CD4-positive, CD25-positive, alpha-beta regulatory T cell (primary cell): ENCODE measurements at places on chromosomes 6 and 20. TPM values are rescaled to one million over a fixed set of nuclear protein-coding genes. Genes with fewer than 3 reads are reported as not detected.

DNA sequence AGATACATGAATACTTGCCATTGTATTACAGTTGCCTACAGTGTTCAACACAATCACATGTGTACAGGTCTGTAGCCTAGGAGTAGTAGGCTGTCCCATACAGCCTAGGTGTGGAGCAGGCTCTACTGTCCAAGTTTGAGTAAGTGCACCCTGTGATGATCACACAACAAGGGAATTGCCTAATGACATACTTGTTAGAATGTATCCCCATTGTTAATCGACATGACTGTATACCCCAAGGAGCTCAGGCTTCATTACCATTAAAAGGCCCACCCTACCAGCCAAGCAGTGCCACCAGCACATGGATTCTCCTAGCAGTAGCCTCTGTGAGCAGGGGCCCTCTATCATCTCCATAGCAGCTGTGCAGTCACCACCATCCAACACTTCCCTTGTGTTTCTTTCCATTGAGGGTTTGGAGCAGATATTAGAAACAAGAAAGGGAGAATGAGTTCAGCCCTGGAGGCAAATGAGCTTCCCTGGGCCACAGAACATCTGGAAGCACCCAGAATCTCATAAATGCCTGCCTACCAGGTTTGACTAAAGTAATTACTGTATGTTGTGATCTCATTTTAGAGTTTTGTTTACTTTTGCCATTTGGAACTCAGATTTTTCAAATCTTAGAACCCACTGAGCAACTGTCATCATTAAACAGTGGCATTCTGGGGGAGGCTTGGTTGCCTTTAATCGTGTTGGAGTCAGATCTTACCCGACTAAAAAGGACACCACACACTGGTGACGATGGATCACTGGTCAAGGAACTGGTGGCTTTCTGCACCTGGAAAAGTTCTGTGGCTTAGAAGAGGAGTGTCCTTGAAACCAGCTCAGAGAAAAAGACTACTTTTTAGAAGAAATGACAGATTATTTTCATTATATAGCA is 104.9 kb downstream of the TULP4 start:
- no peak for DNase-seq

- DNase-seq = no peak
These were observed 13.7 kb downstream of the PXT1 start for GRCh38 chr6:36428911-36429310.

CST4 gene
- total RNA-seq = not detected

ACOT8 gene
- total RNA-seq = 23.9 TPM

DNA sequence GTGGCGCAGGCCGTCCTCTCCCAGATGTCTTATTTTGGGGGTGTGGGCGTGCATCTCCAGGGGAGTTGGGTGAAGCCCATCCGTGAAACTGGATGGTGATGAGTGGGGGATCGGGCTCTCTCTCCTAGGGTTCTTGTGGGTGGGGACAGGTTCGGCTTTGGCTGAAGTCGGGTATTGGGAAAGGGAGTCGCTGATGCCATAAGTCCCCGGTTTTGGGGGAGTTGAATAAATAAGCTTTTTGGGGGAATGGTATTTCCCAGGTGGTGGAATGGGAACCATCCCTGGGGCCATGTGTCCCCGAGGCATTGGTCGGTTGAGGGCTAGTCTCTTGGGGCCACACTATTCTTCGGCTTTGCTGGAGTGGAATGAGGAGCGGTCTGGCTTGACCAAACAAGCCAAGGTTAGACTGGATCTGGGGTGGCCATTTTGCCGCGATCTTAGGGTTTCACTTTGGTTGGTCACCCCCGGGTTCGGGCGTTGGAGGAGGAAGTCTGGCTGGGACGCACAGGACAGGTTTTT is 481 bp downstream of the ZNF133 start:
- DNase-seq = no peak

- no peak for DNase-seq
These were observed 226.4 kb upstream of the SOX4 start for GRCh38 chr6:21367148-21367547.

DNA sequence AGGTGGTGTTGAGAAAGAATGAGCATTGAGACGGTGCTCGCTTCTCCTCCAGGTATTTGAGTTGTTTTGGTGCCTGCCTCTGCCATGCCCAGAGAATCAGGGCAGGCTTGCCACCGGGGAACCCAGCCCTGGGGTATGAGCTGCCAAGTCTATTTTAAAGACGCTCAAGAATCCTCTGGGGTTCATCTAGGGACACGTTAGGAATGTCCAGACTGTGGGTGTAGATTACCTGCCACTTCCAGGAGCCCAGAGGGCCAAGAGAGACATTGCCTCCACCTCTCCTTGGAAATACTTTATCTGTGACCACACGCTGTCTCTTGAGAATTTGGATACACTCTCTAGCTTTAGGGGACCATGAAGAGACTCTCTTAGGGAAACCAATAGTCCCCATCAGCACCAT is 28.3 kb downstream of the SAYSD1 start:
- no peak for DNase-seq

DNA sequence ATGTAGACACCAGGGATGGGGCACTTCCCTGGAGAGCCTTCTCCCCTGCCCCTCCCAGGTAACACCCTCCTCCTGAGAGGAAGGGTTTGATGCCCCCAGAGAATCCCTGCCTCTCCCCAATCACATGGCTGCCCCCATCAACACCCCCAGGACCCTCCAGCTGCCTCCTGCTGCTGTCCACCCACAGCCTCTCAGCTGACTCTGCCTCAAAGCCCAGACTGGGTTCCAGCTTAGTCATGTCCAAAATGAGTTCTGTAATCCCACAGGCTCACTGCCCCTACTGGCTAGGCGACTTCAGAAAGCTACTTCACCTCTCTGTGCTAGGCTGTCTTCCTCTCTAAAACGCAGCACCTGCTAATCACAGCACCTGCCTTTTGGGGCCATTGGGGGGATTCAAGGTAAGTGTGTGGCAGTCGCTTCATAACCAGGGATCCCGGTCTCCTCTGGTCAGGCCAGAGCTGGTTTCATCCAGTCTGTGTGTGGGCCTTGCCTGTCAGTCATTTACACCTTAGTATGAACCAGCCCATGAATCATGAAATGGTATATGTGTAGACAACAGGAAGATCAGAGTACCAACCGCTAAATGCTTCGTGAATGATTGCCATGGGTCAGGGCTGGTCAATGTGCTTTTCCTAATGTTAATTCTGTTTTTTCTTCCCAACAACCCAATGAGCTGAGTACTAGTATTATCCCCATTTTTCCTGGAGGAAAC is 40.4 kb downstream of the TFEB start:
- no peak for DNase-seq

BPIFB1 gene
- not detected for total RNA-seq

TCF21 gene
- not detected for total RNA-seq

PROKR2 gene
- not detected for total RNA-seq
